GM19239 (cell line): ENCODE measurements at places on chromosomes 7 and 10.

- no peak for DNase-seq
Measured at GRCh38 chr10:25017661-25018060, 1.2 kb downstream of the THNSL1 start.

GRCh38 chr10:66917104-66917503 is 8.7 kb upstream of the LRRTM3 start:
- DNase-seq = no peak

GRCh38 chr10:121696854-121697253 is 98.6 kb upstream of the FGFR2 start:
- DNase-seq = no peak

GRCh38 chr10:71487726-71488125 is 91.0 kb downstream of the CDH23 start:
- DNase-seq = no peak

DNA sequence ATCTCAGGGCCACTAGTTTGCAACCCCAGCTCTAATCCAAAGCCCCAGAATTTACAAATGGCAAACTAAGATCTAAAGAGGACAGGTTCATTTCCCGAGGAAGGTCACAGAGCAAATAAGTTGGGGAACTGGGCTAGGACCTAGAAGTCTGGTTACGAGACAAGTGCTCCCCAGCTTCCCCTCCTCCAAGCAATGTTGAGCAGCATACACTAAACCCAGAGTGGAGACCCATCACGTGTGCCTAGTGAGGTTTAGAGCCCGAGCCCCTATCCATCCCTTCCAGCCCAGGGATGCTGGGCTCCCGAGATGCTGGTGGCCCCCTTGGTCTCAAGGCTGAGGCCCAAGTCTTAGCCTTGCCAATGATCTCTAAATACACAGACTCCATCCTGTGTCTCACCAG is 209.5 kb upstream of the ZMIZ1 start:
- no peak for DNase-seq

DNA sequence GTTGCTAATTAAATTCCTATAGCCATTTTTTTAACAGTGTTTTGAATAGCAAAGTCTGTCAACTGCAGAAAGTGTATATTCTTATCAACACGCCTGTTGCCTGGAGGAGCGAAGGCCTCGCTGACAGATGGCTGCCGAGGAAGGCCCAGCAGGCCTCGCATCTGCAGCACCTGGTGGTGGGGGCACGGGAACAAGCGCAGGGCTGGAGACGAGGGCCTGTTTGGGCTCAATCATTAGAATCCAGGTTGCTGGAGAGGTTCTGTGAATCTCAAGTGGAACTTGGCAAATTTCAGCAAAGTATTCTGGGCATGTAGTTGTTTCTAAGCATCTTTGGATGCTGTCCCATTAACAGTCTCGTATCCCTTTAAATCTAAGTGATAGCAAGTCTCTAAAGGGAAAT is 66.1 kb upstream of the FAM204A start:
- DNase-seq = no peak
